ENCODE measurements at places on chromosomes 12 and 14. TPM values are rescaled to one million over a fixed set of nuclear protein-coding genes. Genes with fewer than 3 reads are reported as not detected.
A peak's percentile ranks its signal among the peaks of the same experiment; 100 is the strongest.

The GLT1D1 gene
- total RNA-seq = 0.68 TPM

The PPP1R1A gene
- 239 TPM for total RNA-seq

The SLC39A2 gene
- total RNA-seq = not detected

The ATF1 gene
- total RNA-seq = 29.2 TPM

The TAS2R7 gene
- not detected for total RNA-seq

The HOXC5 gene
- not detected for total RNA-seq

The APOF gene
- not detected for total RNA-seq

The RTN1 gene
- total RNA-seq = 1.6 TPM

The LUM gene
- 54.9 TPM for total RNA-seq

DNA sequence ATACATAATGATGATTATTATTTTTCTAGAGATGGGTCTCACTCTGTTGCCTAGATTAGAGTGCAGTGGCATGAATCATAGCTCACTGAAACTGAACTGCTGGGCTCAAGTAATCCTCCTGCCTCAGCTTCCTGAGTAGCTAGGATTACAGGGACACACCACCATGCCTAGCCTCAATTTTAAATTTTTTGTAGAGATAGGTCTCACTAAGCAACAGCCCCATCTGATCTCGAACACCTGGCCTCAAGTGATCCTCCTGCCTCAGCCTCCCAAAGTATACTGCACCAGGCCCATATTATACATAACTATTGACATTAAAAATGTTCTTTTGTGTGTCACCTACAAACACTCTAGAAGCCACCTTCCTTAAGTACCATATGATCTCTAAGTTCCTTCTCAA lies 3.4 kb downstream of the TXNRD1 start:
- no peak for DNase-seq

DNA sequence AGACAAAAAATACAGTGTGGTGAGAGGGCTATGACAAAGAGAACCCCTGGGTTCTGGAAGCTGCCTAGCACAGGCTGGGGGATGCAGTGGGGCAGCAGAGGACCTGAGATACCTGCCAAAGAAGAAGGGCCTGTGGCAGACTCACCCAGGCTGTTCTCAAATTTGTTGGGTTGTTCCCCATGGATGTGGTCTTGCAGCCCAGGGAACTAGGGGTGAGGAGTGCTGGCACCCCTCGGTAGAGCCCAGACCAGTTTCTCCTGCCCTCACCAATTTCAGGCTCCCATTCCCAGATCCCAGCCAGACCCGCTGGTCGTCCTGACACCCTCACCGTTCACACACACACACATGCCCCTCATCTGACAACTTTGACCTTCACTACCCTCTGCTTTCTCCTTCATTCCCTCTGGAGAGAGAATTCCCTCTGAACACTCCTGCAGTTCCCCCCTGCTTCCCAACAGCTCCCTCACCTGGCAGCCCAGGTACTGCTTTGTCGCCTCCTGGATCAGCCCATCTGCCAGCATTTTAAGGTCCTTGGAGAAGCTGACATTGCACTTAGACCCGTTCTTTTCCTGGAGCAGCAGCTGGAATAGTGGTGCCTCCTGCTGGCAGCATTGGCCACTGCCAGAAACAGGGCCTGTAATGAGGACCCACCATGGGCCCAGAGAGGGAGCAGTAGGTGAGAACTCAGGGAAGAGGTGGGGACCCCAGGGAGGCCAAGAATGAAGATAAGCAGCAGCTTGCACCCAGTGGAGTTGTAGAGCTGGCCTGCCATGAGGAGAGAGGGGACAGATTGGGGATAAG lies 5.9 kb upstream of the GDF11 start:
- DNase-seq = peak; percentile 82

GRCh38 chr14:44653641-44654040 lies 146.6 kb upstream of the FSCB start:
- no peak for DNase-seq

DNA sequence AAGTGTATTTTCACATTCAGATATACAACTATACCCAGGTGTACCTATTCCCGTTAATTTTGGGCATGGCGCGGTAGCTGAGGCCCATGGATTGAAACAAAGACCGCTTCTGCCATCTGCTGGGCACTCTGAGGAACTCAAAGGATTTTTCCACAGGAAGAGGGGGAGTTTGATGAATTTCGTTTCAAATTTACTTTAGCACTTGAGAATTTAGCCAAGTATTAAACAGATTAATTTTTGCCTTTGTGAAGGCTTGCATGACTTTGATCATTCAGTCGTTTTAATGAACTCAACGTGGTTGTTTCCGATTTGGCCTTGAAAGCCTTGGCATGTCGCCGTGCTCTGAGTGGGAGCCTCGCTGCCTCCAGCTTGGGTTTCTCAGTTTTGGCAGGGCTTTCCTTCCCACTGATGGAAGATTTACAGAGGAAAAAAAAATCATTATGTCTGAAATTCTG lies 153.2 kb upstream of the DDHD1 start:
- DNase-seq = peak; percentile 71

DNA sequence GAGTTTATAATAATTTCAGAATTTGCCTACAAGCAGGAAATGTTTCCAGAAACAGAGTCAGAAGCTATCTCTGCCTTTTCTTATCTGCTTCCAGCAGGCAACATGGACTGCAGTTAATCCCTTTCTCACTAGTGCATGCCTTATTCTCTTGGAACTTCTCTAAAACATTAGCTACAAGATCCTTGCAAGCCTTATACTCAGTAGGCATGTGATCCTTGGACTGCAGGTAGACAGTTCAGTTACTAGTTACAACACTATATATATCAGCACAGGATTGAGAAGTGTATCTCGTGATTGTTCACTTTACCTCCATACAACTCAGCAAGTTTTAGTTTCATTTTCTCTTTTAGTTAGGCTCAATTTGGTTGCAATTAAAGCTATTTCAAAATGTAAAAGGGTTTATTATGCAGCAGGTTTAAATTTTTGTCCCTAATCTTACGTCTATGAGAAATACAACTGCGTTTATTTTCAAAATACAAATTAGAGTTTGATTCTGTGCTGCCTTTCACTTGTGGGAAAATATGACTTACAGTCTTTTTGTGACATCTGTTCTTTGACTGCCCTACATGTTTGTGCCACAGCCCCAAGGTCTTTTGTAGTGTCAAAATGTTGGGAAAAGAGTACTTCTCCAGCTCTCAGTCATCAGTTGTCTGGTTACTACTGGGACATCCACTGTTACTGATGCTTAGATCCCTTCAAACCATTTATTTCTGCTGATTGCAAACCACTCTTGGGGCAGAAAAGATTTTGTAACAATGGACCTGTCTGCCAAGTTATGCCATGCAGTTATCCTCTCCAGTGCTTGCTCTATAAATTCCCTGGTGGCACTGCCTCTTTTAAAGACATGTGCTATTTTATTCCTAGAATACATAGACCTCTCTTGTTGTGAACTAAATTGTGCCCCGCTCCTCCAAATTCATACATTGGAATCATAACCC lies 709.0 kb upstream of the FOXG1 start:
- DNase-seq = no peak

- DNase-seq = no peak
These were observed 45.2 kb downstream of the MAP1LC3B2 start for GRCh38 chr12:116604178-116604895.

- no peak for DNase-seq
These were observed 184.5 kb upstream of the DAAM1 start for GRCh38 chr14:59004012-59004411.

DNA sequence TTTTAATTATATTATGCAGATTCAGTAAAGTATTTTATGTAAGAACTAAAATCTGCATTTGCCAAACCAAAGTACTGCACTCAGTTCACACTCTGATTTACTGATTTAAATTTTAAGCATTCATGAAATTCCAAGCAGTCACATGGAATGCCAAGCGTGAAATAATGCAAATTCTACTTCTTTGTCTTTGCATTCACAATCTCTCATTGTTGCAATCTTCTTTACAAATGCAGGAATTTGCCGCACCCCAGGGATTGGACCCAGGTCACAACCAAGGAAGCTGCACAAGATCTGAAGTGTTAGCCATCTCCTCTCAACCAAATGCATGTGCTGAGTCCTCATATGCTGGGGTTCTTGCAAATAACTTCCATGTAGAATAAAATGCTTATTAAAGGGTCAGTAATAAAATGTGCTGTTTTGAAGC lies 71.9 kb downstream of the TUNAR start:
- DNase-seq = no peak

DNA sequence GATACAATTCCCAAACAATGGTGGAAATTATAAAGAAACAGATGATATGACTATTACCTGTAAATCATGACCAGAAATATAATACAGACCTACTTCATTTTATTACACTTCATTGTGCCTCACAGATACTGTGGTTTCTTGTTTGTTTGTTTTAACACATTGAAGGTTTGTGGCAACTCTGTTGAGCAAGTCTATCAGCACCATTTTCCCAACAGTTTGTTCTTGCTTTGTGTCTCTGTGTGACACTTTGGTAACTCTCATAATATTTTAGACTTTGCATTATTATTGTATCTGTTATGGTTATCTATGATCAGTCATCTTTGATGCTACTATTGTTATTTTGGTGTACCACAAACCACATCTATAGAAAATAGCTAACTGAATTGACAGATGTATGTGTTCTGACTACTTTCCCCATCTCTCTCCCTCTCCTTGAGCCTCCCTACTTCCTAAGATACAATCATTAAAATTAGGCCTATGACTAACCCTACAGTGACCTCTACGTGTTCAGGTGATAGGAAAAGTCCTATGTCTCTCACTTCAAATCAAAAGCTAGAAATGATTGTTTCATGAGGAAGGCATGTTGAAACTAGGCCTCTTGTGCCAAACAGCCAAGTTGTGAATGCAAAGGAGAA lies 49.1 kb downstream of the FBXO33 start:
- no peak for DNase-seq

- DNase-seq = no peak
These were observed 155.6 kb upstream of the TMCC3 start for GRCh38 chr12:94805749-94806529.

- DNase-seq = no peak
These were observed 19.9 kb downstream of the CCND2 start for GRCh38 chr12:4293299-4293965.

DNA sequence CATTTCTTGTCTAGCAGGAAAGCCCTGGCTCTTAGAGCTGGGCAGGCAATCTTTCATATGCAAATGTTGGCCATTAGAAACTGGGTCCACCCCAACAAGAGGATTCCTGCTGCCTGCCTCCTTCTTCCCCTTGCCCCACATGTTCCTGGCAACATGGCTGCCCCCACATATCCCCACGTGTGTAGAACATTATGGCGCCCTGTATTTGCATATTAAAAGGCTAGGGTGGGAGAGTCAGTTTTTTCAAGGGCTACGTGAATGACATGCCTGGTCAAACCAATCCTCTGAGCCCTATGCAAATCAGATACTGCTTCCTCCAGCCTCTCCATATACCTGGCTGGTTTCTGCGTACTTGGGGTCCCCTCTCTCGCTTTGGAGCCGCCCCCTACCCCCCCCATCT lies 514.0 kb downstream of the FUT8 start:
- DNase-seq = no peak

- no peak for DNase-seq
These were observed 121.6 kb downstream of the GPR135 start for GRCh38 chr14:59343585-59343984.

DNA sequence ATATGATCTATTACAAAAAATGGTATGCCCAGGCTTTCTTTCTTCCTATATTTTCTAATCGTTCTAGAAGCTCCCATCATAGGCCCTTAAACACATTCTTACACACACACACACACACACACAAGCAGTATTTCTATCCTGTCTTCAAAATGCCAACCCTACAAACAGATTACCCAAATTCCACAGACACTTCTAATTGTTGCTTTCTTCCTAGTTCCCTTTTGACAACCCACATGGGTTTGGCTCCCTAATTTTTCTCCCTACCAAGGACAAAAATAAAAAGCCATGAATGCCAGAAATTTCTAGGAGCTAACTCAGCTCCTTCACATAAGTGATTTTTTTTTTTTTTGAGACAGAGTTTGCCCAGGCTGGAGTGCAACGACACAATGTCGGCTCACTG lies 60.3 kb upstream of the NTF3 start:
- no peak for DNase-seq

GRCh38 chr14:95463171-95463901 lies 53.1 kb downstream of the SYNE3 start:
- no peak for DNase-seq

GRCh38 chr14:104121142-104121541 lies 17.2 kb upstream of the KIF26A start:
- peak; percentile 55 for DNase-seq

DNA sequence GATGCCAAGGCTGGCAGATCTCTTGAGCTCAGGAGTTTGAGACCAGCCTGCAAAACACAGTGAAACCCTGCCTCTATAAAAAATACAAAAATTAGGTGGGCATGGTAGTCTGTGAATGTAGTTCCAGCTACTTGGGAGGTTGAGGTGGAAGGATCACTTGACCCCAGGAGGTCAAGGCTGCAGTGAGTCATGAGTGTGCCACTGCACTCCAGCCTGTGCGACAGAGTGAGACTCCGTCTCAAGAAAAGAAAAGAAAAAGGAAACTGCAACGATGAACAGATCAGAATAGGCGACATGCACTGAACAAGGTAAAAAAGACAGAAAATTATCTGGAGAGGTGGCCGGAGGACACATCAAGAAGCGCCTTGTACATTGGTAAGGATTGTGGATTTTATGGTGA lies 273.7 kb upstream of the AMIGO2 start:
- DNase-seq = no peak

DNA sequence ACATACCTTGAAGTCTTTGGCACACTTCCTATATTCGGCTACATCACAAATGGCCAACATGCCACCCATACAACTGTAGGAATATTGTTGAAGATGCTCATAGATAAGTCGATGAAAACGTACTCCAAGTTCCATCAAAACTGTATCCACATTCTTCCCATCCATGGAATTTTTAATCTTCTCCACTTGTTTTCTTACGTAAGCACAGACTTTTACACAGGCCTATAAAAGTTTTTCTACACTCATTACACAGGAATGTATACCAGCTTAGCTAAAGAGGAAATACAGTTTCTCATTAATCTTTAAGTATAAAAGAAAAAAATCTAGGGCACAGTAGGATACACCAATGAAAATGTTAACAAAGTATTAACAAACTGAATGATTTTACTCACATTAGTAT lies 59.1 kb downstream of the EXOC5 start:
- DNase-seq = no peak

DNA sequence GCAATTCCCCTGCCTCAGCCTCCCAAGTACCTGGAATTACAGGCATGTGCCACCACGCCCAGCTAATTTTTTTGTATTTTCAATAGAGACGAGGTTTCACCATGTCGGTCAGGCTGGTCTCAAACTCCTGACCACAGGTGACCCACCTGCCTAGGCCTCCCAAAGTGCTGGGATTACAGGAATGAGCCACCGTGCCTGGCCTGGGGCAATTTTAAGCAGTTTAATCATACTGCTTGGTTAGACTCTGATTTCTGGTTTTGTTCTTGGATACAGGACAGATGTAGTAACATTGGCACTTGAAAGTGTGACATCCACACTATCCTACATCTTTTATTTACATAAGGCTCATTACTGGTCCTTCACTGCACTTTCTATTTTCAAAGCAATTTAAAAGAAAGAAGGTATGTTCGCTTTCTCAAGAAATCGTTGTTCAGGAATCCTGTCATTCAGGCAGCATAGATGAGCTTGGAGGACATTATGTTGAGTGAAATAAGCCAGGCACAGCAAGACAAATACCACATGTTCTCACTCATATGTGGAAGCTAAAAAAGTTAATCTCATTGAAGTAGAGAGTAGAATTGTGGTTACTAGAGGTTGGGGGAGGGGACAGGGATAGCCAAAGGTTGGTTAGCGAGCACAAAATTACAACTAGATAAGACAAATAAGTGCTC lies 4.0 kb upstream of the NUAK1 start:
- no peak for DNase-seq

GRCh38 chr14:90093942-90094595 lies 32.3 kb downstream of the KCNK13 start:
- no peak for DNase-seq

GRCh38 chr14:101838476-101838875 lies 77.0 kb downstream of the PPP2R5C start:
- DNase-seq = no peak
